ENCODE measurements at places on chromosomes 4 and X.

DNA sequence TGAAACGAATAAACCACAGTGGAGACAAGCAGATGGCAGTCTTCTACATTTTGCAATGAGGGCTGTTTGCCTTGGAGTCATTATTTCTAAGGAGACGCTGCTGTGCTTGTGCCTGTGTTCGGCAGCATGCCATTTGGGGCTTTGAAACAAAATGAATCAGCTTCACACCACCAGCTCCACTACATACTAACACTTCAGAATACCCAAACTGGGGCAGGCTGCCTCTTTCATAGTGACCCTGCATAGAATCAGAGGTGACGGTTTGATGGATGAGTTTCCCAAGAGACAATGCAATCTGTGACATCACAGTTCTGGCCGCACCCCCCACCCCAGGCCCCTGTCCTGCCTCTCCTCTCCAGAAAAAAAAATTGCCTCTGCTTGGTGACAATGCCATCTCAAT, 57.1 kb upstream of the MID1 start:
- H3K4me3 ChIP-seq: no peak overlapping the region
- no peak overlapping the region for H3K27ac ChIP-seq
- no peak for DNase-seq

DNA sequence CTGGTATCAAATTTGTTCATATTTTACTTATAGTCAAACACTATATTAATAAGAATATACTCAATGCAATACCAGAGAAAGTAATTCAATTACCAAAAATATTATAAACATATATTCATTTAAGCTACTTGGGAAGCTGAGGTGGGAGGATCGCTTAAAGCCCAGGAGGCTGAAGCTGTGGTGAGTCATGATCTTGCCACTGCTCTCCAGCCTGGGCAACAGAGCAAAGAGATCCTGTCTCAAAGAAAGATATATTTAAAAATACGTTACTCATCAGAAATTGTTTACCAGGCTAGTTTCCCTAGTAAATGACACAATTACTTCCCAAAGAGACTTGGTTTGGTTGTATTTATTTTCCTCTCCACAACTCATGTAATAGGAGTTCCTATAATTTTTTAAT, 433.6 kb downstream of the GASK1B start:
- H3K27ac ChIP-seq: no peak overlapping the region
- no peaks in the 10 kb centered on the region for H3K27me3 ChIP-seq
- H3K4me1 ChIP-seq: no peaks in the 10 kb centered on the region
- no peak for DNase-seq

GRCh38 chrX:108165383-108166111, 74.0 kb downstream of the ATG4A start:
- H3K4me1 ChIP-seq: no peaks in the 10 kb centered on the region
- no peak overlapping the region for H3K27ac ChIP-seq
- no peak for DNase-seq
- H3K36me3 ChIP-seq: no peaks in the 10 kb centered on the region

DNA sequence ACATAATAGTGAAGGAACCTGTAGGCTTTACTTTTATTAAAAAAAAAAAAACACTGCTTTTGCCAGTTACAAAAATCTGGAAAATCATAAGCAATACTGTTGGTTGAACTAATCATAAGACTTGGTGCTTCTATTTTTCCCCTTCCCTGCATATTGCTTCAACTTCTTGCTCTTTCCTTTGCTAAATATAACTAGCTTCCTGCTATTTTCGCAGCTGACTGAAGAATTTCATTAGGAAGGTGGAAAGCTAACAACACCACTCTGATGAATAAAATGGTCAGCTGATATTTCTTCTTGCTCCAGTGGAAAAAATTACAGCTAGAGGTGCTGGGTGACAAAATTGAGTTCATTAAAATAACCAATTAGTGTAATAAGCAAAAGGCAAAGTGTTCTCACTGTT, 39.3 kb downstream of the MEPE start:
- DNase-seq: no peak
- H3K4me1 ChIP-seq: no peaks in the 10 kb centered on the region
- H3K27me3 ChIP-seq: peaks cover 3% of the 10 kb centered on the region
- no peak overlapping the region for H3K27ac ChIP-seq

DNA sequence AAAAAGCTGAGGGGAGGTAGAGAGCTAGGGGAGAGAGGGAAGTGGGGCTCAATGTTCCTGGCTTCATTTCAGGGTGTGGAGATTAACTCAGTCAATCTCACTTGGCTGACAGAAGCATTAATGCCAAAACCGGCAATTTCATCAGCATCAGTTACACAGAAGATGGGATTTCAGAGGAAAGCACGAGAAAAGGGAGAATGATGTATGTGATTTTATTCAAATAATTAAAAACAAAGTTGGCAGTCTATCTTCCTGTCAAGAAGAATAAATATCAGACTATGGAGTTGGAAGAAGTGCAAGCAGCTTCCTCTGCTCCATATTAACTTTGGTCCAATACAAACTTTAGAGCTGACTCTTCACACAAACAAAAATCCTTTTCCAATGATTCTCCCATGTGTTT, 29.6 kb upstream of the HCCS start:
- H3K4me3 ChIP-seq: no peak overlapping the region
- H3K27me3 ChIP-seq: no peaks in the 10 kb centered on the region
- H3K27ac ChIP-seq: no peak overlapping the region
- DNase-seq: no peak
- H3K36me3 ChIP-seq: no peaks in the 10 kb centered on the region

DNA sequence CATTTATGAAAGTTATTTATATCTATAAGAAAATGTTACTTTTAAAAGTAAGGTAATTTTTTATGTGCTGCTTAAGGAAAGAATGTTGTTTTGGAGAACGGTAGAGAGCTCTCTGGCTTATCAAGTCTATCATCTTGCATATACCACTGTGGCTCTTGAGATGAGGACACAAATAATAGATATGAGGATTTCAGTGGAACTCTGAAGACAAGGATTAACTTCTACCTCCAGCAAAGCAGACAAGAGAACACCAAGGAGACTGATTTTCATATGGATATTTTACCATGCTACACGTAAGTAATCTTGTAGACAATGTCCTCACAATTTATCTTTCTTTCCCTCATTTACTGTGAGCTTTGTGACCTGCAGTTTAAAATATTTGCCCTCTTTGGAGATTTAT, 557.5 kb upstream of the NDST4 start:
- no peak for DNase-seq
- H3K27ac ChIP-seq: no peak overlapping the region
- no peaks in the 10 kb centered on the region for H3K4me1 ChIP-seq
- H3K27me3 ChIP-seq: no peaks in the 10 kb centered on the region
- no peak overlapping the region for H3K4me3 ChIP-seq
- no peaks in the 10 kb centered on the region for H3K36me3 ChIP-seq

- no peaks in the 10 kb centered on the region for H3K36me3 ChIP-seq
- DNase-seq: no peak
- no peaks in the 10 kb centered on the region for H3K27me3 ChIP-seq
- no peaks in the 10 kb centered on the region for H3K4me1 ChIP-seq
- H3K27ac ChIP-seq: no peak overlapping the region
These were observed 116.9 kb upstream of the ENPEP start for GRCh38 chr4:110359076-110359475.

GRCh38 chrX:66504481-66504880, 134.4 kb downstream of the EDA2R start:
- H3K36me3 ChIP-seq: no peaks in the 10 kb centered on the region
- H3K4me1 ChIP-seq: no peaks in the 10 kb centered on the region
- DNase-seq: no peak
- no peaks in the 10 kb centered on the region for H3K27me3 ChIP-seq
- no peak overlapping the region for H3K4me3 ChIP-seq

- H3K4me1 ChIP-seq: no peaks in the 10 kb centered on the region
- no peak overlapping the region for H3K27ac ChIP-seq
- H3K36me3 ChIP-seq: no peaks in the 10 kb centered on the region
- DNase-seq: no peak
These were observed 584 bp downstream of the TMEM271 start for GRCh38 chr4:575281-576141.

- no peak for DNase-seq
- H3K27ac ChIP-seq: no peak overlapping the region
- H3K4me3 ChIP-seq: no peak overlapping the region
- no peaks in the 10 kb centered on the region for H3K27me3 ChIP-seq
- no peaks in the 10 kb centered on the region for H3K4me1 ChIP-seq
These were observed 110.1 kb upstream of the CENPE start for GRCh38 chr4:103308248-103308561.

DNA sequence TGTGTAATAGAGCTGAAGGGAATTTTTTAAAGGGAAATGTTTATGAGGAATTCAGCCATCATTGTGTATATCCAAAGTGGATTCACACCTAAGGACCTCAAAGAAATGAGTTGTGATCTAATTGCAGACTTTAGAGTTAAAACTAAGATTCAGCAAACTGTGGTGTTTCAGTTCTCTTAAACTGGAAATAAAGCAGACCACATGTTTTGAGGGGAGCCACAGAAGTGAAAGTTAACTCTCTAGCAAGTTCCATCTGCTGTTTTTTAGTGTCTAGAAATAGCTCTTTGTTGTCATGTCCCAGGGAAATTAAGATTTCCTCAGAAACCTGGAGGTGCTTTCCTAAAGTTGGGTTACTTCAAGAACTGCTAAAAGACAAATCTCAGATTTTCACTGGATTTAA, 97.3 kb upstream of the DDX3X start:
- DNase-seq: no peak
- H3K27me3 ChIP-seq: no peaks in the 10 kb centered on the region
- H3K4me1 ChIP-seq: no peaks in the 10 kb centered on the region

GRCh38 chrX:10875995-10876394, 235.1 kb upstream of the HCCS start:
- no peak overlapping the region for H3K4me3 ChIP-seq
- no peaks in the 10 kb centered on the region for H3K4me1 ChIP-seq
- H3K27ac ChIP-seq: no peak overlapping the region
- no peaks in the 10 kb centered on the region for H3K36me3 ChIP-seq

GRCh38 chr4:83929550-83929949, 393.6 kb downstream of the GPAT3 start:
- H3K36me3 ChIP-seq: no peaks in the 10 kb centered on the region
- no peak overlapping the region for H3K27ac ChIP-seq
- H3K4me3 ChIP-seq: no peak overlapping the region
- H3K27me3 ChIP-seq: peaks cover 5% of the 10 kb centered on the region
- no peak for DNase-seq

DNA sequence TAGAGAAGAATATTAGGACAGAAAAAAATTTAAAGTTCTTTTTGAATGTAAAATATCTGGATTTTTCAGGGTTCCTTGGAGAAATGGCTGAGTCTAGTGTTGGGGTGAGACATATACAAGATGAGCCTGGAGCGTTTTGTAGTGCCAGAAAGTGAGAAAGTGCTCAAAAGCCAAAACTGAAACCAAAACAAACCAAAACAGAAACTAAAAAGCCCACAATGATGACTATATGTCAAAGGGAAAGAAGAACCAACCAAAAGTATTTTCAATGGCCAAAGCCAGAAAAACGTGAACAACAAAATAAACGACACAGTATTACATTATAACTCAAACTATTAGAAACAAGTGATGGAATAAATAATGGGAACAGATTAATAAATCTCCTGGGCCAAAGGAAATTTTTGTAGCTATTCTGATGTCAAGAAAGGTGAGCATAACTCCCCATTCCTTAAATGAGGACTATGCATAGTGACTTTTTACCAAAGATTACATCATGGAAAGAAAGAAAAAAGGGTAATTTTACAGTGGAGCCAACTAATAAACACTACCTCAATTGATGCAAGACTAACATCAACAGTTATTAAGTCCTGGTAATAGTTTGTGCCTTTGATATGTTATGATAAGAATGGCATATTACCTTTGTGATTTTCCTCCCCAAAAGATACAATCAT, 1137.6 kb downstream of the C4orf33 start:
- H3K27me3 ChIP-seq: no peaks in the 10 kb centered on the region
- H3K27ac ChIP-seq: no peak overlapping the region
- H3K4me1 ChIP-seq: no peaks in the 10 kb centered on the region
- no peak for DNase-seq

DNA sequence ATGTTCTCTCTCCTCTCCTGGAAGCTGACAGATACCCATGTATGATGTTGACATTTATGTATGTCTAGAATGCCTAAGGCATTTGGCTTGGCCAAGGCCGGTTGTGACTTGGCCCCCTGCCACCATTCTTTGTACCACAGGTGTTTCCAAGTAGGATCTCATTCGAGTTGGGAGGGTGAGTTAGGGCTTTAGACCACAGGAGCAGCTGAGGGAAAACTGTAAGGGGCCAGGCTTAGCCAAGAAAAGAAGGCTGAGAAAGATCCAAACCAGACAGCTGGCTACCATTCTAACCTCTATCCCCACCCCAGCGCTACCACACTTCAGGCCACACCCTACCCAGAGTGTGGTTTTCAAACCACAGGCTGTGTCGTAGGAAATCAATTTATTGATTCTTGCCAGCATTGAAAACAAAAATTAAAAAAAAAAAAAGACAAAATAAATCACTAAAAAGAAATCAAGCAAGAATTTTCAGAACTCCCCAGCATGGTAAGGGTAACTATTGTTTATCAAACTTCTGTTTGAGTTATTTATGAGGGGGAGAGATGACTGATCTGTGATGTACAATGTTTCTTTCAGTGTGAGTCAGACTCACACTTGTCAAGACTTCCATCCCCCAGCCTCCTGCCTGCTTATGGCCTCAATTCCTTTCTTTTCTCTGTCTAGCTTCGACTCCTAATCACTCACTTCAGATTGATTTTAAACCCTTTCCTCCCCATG, 9.9 kb downstream of the TMSB4X start:
- peak; percentile 72 for DNase-seq
- no peaks in the 10 kb centered on the region for H3K27me3 ChIP-seq
- peak overlapping the region; percentile 21 for H3K4me3 ChIP-seq
- peaks cover 67% of the 10 kb centered on the region for H3K4me1 ChIP-seq
- H3K27ac ChIP-seq: peak overlapping the region; percentile 67
